ENCODE measurements at places on chromosomes 1 and 21.

DNA sequence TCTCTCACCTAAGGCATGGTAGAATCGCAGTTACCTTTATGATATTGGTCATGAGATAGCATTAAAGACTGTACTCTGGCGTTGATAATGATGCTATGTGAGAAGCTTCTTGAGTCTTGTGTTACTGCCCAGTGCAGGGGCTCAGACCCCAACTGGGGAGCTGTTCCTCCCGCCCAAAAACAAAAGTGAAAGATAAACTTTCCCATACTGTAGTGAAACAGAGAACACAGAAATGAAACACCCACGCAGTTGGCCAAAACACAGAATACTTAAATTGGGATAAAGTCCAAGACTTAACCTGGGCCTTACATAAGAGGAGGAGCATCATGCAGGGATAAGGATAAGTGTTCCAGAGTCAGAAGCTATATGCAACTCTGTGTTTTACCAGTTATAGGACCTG lies 130.6 kb downstream of the HHIPL2 start:
- no peak for DNase-seq

DNA sequence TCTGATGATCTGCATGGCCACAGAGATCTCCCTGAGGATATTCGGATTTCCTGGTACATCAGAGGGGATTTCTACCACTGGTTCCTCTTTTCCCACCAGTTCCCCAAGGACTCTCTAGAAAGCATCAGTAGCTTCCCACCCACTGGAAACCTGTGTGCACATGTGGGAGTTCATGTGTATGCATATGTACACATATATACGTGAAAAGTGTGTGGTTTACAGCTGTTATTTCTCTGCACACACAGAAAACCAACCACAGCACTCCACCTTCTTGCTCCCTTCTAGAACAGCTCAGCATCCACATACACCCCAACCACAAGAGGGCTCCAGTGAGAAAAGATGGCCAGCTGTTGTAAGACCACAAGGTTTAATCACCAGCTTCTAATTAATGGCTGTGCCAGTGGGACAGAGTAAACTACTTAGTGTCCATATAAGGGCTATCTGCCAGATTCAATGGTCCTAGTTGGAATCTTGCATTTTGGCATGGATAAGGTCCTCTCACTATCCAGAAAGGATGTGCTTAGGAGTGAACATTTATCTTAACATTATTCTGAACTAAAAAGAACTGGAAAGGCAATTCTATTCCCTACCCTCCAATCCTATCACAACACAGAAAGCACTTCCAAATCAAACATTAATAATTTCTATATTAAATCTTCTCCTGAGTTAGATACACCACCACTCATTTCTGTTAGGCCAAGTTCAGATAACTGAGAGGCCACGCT lies 24.1 kb downstream of the GPR3 start:
- peak; percentile 83 for DNase-seq

- peak; percentile 44 for DNase-seq
Measured at GRCh38 chr1:78884685-78885452, 121.7 kb downstream of the ADGRL4 start.

- no peak for DNase-seq
Measured at GRCh38 chr1:234647245-234647644, 37.3 kb upstream of the IRF2BP2 start.

DNA sequence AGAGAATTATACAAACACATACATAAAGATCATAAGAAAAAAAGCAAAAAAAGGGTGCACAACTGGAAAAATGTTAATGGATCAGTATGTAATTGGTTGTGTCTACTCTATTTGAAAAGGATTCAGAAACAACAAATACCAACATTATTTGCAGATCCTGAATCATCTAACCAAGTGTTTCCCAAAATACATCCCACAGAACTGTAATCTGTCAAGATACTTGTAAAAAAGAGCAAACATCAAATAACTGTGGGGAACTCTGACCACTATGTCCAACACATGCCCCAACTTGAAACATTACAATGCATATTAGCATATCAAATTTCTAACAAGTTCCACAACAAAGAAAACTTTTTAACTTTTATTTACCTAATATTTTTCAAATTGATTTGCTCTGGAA lies 22.6 kb downstream of the ANKRD13C start:
- DNase-seq = peak; percentile 30

- no peak for DNase-seq
Measured at GRCh38 chr1:201051399-201051798, 27.9 kb upstream of the KIF21B start.

DNA sequence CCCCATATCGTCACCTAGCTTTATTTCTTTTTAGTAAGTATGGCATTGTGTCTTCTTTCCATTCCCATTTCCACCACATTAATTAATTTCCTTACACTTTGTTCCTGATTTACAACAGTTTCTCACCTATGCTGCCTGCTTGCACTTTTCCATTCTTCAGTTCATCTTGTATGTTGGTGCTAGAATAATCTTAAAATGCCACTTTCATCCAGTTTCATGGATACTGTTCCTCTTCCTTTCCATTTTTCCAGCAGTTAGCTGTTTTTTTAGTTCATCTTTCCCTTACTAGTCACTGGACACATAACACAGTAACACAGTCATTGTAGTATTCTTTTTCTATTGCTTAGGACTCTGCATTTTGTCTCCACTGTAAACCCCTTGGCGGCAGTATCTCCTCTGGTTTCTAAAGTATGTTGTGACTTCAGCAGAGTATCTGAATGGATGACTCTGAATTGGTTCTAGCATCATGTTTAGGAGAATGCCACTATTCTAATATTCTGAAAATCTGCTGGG lies 2.1 kb downstream of the CDC7 start:
- peak; percentile 49 for DNase-seq

- DNase-seq = peak; percentile 51
Measured at GRCh38 chr21:18350216-18350615, 53.4 kb downstream of the TMPRSS15 start.

DNA sequence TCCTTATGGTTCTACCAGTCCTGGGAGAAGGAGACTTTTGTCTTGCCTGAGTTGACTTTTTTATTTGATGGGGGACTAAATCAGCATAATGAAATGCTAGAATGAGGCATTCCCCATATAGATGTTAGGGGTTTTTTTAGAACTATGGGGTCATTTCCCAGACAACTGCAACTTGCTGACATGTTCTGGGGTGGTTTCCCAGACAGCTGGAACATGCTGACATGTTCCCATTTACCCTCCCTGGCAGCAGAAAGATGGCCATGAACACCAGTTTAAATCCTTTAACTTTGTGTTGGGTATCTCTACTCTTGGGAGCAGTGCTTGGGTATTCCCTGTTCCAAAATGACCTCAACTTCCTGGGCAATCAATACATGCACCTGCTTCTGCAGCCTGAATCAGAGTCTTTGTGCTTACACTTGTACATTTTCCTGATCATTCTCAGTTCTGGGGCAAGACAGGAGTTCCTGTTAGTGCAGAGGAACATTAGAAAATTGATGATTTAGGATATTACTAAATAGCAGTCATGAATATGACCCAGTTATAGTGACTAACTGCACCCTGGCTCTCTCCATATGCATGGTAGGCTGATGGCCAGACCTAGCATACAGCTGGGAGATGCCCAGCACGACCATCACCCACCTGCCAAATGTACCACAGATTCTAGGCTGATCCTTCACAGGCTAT lies 75.4 kb upstream of the CD5L start:
- DNase-seq = no peak

GRCh38 chr1:85571828-85572227 lies 8.7 kb upstream of the CCN1 start:
- no peak for DNase-seq

DNA sequence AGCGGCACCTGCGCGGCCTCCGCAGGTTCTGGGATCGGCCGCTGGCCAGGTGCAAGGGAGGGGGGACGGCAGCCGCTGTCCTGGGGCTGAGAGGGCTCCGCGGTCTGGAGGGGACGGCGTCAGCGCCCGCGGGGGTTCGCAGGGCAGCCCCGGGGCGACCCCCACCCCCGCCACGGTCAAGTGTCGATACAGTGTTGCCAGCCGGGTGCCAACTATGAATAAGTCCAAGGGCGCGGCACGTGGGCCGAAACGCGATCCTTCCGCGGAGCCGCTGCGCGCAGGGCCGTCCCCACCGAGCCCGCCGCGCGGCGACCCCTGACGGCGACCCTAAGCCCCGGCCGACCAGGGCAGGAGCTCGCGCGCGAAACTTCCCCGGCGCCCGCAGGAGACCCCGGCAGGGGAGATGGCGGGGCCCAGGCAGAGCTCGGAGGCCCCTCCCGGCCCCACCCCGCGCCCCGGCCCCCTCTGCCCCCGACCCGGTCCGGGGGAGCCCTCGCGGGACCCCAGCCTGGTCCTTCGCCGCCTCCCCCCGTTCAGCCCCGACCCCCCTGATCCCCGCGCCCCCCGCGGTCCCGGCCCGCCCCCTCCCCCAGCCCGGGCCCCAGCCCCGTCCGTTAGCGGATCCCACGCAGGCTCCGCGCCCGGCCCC lies 586 bp upstream of the AGPAT3 start:
- peak; percentile 10 for DNase-seq

DNA sequence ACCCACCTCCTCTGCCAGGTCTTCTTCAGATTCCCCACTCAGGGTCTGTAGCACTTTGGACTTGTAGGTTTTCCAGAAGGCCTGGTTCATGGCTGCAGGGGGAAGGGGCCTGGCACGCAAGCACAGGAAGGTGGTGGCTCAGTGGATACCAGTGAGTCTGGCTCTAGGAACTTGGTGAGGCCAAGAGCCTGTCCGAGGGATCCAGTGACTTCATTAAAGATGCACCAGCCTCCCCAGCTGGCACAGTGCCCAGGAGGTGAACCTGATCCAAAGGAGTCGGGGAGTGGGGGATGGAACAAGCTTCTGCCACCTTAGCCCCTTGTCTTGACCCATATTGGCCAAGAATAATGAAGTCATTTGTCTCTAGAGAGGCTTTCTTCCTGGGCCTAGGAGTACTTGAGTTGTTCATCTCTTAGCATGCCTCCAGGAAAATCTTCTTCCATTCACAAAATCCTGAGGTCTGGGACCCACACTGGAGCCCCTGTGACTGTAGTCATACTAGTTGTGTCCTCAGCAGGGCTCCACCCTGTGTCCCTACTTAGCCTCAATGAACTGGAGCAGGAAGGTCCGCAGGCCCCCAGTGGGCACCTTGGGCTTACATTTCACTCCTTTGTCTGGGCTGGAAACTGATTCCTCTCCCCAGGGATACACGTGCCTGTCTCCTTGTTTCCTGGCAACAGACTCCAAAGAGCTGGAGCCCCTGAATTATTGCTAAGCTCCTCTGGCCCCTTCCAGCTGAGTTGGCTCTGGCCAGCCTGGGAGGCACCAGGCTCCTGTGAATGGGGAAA lies at the start of gene C1orf232:
TSS of gene C1orf232 (minus strand) at position 554 of the 788 bp plus-strand sequence. CDS start at position 90, 464 bp downstream.
- DNase-seq = peak; percentile 13
